ENCODE measurements at places on chromosomes 7 and 10.

DNA sequence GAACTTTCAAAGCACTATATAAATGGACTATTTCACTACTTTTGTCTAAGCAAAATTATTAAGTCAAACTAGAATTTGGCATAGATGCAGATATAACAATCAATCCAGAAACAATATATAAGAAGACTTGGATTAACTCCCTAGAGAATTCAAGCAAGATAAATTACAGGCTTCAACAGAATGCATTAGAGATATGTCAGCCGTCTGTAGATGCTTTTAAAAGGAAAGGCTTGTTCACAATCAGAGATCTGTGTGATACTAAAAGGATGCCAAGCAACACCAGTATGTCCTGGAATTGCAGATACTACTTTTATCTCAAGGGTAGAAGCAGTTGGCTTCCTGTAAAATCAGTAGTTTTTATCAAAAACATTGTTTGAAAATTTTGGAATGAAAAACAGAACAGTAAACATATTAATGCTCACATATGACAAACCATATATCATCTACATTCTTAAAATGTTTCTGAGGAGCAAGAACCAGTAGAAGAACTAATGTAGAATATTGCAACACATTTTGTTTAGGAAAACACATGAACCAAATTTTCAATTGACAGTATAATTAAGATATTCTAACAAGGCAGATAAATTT, 947.9 kb upstream of the LRRN3 start:
- no peak for DNase-seq

GRCh38 chr7:130994378-130995115, 260.5 kb upstream of the KLF14 start:
- DNase-seq: no peak

DNA sequence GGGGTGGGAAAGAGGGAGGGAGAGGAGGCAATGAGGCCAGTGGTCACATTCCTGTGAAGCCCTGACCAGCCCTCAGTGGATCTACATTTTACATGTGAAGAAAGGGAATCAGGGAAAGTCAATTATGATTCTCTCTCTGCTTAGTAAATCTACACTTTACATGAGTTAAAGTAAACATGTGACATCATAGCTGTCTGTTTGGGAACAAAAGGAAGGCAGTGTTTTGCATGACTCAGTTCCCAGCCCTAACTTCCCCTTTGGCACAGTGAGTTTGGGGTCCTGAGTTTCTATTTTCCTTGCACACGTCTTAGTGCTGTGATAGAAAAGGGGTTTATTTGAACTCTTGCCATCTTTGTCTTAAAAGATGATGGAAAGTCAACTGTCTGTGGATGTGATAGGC, 615.1 kb downstream of the SDK1 start:
- no peak for DNase-seq

- no peak for DNase-seq
Observed at GRCh38 chr10:99339077-99339476, 9.9 kb downstream of the CNNM1 start.

- no peak for DNase-seq
Observed at GRCh38 chr10:128730922-128731321, 604.7 kb upstream of the MKI67 start.

GRCh38 chr10:79443338-79444198, 1.9 kb downstream of the ZCCHC24 start:
- no peak for DNase-seq
